ENCODE measurements at places on chromosomes 3 and 15.
A peak's percentile ranks its signal among the peaks of the same experiment; 100 is the strongest.

- DNase-seq = no peak
These were observed 14.5 kb downstream of the ZPLD1 start for GRCh38 chr3:102449341-102449740.

- no peak for DNase-seq
These were observed 438.7 kb upstream of the KCNMB2 start for GRCh38 chr3:178097576-178097975.

GRCh38 chr3:69197922-69198530 lies 75.6 kb upstream of the LMOD3 start:
- no peak for DNase-seq

DNA sequence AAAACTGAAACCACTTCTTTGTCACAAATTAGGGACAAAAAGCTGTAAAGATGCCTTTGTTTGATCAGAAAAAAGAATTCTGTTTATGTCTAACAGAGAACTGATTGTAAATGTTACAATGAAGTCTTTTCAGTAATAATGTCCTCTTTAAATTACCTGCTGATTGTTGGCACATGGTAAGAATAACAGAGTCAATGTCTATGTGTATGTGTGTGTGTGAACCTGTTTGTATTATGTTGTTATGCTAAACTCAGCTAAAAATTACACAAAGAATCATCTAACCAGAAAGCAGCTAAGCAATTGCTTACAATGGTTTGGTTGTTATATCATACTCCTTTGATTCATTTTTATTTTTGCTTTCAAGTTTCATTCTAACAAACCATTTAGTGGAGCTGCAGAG lies 159.1 kb upstream of the PDZRN3 start:
- no peak for DNase-seq

GRCh38 chr3:194487289-194488054 lies 670 bp upstream of the ATP13A3 start:
- DNase-seq = peak; percentile 28

GRCh38 chr3:54270816-54271526 lies 148.6 kb downstream of the CACNA2D3 start:
- no peak for DNase-seq

GRCh38 chr3:72976281-72976741 lies 20.3 kb upstream of the PPP4R2 start:
- DNase-seq = no peak

GRCh38 chr3:100777271-100777670 lies 68.0 kb downstream of the TFG start:
- DNase-seq = no peak

- no peak for DNase-seq
These were observed 178.6 kb upstream of the TRIM42 start for GRCh38 chr3:140499114-140499757.

DNA sequence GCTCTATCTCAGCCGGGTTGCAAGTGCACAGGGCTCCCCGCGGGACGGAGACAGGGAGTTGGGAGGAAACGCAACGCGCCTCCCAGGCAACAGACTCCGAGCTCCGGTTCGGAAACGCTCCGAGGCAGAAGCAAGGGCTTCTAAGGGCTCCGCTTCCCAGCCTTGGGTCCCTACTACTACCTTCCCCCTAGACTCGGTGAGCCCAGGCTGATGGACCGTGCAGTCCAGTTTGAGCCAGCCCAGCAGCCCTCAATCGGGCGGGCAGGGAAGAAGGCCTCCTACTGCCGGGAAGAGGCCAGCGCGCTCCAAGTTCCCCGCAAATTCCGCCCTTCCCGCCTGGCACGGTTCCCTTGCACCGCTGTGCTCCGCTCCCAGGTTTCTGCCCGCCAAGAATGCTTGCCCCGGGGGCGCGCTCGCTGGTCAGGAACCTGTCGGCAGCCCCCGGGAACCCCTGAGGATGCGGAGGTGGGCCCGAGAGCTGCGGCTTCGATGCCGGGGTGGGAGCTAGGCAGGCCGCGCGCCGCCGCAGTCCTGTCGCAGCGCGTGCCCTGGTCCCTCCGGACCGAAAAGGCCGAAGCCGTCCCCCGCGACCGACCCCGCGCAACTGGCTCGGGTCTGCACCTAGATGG lies 728 bp downstream of the TRANK1 start:
- DNase-seq = peak; percentile 3

DNA sequence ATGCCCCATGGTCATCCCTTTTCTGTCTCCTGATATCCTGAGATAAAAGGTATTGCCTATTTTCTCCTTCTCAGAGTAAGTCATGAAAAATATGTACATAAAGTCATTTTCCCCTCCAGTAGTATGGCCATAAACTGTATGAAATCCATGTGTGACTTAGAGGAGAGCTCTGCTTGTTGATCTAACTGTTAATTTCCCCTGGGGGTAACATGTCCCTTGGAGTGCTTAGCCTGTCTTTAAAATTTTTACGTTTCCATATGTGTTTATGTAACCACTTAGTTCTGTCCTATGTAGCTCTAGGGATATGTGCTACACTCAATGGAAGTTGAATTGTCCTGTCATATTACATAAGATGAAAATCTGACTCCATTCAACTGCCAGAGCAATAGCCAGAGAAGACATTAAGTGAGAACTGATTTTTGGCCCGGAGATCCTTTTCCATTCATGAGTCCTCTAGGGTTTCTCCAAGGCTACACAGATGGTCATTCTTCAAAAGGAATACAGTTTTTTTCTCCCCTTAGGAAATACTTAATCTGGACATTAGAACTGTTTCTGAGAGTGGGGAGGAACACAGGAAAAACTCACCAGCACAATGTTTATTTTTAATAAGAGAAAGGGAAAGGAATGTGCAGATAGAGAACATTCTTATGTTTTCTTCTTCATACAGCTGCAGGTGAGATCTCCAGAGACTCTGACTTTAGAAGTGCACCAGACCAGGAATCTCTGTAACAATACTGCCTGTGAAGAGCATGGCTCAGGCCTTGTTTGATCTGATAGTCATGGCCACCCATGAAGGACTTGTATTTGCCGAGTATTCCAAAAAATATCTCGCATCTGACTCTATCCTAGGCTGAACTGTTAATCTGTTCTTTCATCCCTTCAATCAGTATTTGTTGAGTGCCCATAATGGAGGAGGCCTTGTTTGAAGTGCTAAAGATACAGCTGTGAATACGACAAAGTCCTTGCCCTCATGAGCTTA lies 29.8 kb upstream of the CLRN1 start:
- DNase-seq = no peak

DNA sequence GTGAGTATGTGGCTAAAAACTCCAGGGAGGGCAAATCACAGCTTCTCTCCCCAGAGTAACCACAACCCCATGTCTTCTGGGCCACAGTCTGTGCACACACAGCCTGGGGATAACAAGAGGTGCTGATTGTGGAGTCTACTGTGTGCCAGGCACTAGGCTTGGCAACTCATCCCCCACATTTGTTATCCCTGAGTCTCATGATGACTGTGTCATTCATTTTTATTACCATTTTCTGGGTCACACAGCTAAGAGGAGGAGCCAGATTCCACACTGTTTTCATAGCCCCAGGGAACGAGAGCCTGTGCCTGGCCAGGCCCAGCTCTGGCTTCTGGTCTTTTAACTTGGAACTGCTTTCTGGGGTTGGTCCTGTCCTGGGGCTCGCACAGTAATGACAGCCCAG lies 34.5 kb downstream of the ESYT3 start:
- no peak for DNase-seq

GRCh38 chr3:71600646-71601288 lies 17.2 kb upstream of the FOXP1 start:
- DNase-seq = no peak

- no peak for DNase-seq
These were observed 269.9 kb upstream of the UBE2E2 start for GRCh38 chr3:22933051-22933840.

- DNase-seq = no peak
These were observed 364.8 kb upstream of the PROK2 start for GRCh38 chr3:72149645-72150300.

- DNase-seq = no peak
These were observed 153.3 kb downstream of the ECT2 start for GRCh38 chr3:172903642-172904320.

- no peak for DNase-seq
These were observed 69.2 kb upstream of the MFGE8 start for GRCh38 chr15:88982304-88982945.
